ENCODE measurements at places on chromosomes 6 and 20.

GRCh38 chr6:26576407-26576843, 20.3 kb upstream of the ABT1 start:
- no peak for DNase-seq

DNA sequence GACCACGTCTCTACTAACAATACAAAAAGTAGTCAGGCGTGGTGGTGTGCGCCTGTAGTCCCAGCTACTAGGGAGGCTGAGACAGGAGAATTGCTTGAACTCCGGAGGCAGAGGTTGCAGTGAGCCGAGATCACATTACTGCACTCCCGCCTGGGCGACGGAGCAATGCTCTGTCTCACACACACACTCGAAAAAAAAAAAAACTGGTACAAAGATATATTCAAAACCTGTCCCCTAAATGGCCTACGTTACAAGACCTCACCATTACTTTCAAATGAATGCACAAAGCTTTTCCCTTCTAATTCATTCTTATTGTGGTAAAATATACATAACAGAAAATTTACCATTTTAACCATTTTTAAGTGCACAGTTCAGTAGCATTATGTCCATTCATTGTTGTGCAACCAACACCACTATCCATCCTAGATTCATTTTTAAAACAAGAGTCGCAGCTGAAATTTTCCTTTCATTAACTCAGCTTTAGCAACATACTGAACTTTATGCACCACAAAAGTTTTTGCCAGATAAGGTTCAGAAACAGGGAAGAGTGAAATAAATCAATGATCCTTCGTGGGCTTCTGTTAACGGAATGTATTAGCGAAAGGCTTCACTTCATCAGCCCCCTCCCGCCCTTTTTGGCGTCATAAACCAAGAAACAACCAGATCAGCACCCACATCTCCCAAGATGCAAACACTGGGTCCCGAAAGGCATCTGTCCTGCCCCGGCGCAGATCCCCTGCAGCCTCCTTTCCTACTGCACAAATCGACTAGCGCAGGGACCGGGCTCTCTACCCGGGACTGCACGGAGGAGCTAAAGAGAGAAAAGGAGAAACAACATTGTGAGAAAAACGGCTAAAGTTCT, 825 bp upstream of the FAM135A start:
- no peak for DNase-seq

- DNase-seq: no peak
These were observed 11.0 kb upstream of the TPD52L1 start for GRCh38 chr6:125142618-125143017.

DNA sequence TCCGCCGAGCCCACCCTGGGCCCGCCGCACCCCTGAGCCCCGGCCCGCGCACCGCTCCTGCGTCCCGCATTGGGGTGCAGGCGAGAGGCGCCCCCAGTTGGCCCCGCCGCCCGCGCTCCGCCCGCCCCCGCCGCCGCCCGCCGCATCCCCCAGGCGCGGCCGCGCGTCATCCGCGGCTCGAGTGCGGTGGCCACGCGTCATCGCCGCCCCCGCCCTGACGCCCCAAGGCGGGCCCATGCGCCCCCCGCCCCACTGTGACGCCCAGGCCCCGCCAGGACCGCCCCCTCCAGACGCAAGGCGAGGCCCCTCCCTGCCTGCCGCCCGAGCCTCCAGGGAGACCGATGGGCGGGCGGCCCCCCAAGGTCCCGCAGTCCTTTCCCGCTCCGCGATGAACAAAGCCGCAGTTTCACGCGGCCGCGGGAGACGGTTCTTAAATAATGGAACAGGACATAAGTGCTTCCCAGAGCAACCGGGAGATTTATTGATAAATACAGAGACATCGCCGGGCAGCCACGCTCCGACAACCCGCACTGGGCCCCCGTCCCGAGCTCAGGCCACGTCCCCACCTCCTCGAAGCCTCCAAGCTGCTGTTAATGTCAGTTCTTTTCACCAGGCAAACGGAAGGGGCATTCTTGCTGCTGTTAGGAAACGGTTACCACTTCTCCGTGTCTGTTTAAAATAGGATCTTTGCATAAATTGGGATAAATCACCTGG, at the start of gene ANKRD60:
TSS of gene ANKRD60 (minus strand) at position 170 of the 714 bp plus-strand sequence. CDS start at position 170, 0 bp downstream.
- DNase-seq: no peak

- DNase-seq: no peak
These were observed 27.8 kb downstream of the NOL4L start for GRCh38 chr20:32557319-32557718.
